ENCODE measurements at places on chromosomes 3 and 15. TPM values are rescaled to one million over a fixed set of nuclear protein-coding genes. Genes with fewer than 3 reads are reported as not detected.

The ATP8B4 gene
- 45.8 TPM for total RNA-seq

The HACL1 gene
- 17.5 TPM for total RNA-seq

- peaks cover 16% of the 10 kb centered on the region for H3K4me1 ChIP-seq
- H3K36me3 ChIP-seq = no peaks in the 10 kb centered on the region
- DNase-seq = no peak
- no peaks in the 10 kb centered on the region for H3K27me3 ChIP-seq
- H3K27ac ChIP-seq = no peak overlapping the region
Measured at GRCh38 chr3:152319256-152319655, 50.5 kb downstream of the MBNL1 start.

- H3K36me3 ChIP-seq = no peaks in the 10 kb centered on the region
- no peak overlapping the region for H3K4me3 ChIP-seq
- no peak for DNase-seq
- H3K27ac ChIP-seq = no peak overlapping the region
- peaks cover 2% of the 10 kb centered on the region for H3K4me1 ChIP-seq
Measured at GRCh38 chr3:187880441-187880840, 135.2 kb upstream of the BCL6 start.

- H3K4me3 ChIP-seq = peak within 1 kb of the TSS; percentile 96
- no peak within 1 kb of the TSS for H3K27ac ChIP-seq
- H3K27me3 ChIP-seq = peaks cover 3% of the 10 kb centered on the region
- DNase-seq = peak; percentile 42
Measured at GRCh38 chr3:87792534-87793336, 266.1 kb downstream of the CGGBP1 start.

DNA sequence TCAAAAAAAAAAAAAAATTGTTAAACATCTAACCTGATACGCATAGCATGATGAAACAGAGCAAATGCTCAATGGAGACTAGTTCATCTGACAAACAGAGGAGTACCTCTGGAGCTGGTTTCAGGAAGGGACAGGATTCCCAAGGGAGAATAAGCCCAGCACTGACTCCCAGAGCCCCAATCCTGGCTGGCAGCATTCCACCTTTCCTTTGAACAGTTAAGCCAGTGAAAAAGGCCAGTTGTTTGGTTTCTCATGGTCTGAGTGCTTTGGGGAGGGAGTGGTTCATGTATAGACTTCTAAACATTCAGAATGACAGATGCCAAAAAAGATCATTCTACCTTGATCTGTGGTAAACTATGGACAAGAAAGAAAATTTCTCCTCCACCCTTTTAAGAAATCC, 277.9 kb upstream of the RARB start:
- DNase-seq = no peak
- H3K27me3 ChIP-seq = peaks cover 3% of the 10 kb centered on the region
- H3K4me1 ChIP-seq = peaks cover 23% of the 10 kb centered on the region
- peak overlapping the region; percentile 92 for H3K27ac ChIP-seq
- no peak overlapping the region for H3K4me3 ChIP-seq

DNA sequence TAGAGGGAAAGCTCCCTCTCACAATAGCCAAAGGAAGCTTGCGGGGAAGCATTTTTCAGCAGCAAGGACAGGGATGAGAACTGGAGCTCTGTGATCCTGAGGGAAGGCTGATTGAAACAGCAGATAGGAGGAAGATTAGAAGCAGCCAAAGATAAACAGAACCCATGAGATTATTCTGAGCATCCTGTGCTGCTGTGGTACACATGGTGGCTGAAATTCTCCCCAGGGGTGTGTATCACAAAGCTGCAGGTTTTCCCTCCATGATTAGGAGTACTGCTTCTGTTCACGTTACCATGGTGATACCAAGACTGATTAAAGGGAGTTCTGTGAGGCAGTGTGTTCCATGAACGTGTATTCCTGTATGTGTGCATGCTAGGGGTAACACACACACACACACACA, 30.3 kb upstream of the PSMD6 start:
- DNase-seq = peak; percentile 17
- peak overlapping the region; percentile 79 for H3K27ac ChIP-seq
- peak overlapping the region; percentile 37 for H3K4me3 ChIP-seq
- peaks cover 32% of the 10 kb centered on the region for H3K4me1 ChIP-seq

GRCh38 chr3:57555306-57555705, 768 bp upstream of the PDE12 start:
- H3K4me1 ChIP-seq = peaks cover 15% of the 10 kb centered on the region
- no peak for DNase-seq
- peaks cover 4% of the 10 kb centered on the region for H3K27me3 ChIP-seq
- no peak overlapping the region for H3K27ac ChIP-seq
- peaks cover 5% of the 10 kb centered on the region for H3K36me3 ChIP-seq

- H3K27me3 ChIP-seq = no peaks in the 10 kb centered on the region
- DNase-seq = no peak
- H3K27ac ChIP-seq = no peak overlapping the region
- H3K4me1 ChIP-seq = no peaks in the 10 kb centered on the region
Measured at GRCh38 chr3:80017369-80017768, 249.6 kb upstream of the ROBO1 start.

- H3K27me3 ChIP-seq = peaks cover 1% of the 10 kb centered on the region
- no peak overlapping the region for H3K27ac ChIP-seq
- H3K4me3 ChIP-seq = no peak overlapping the region
- no peaks in the 10 kb centered on the region for H3K36me3 ChIP-seq
Measured at GRCh38 chr3:17431004-17431403, 311.4 kb downstream of the TBC1D5 start.

Measured in endothelial cell (in vitro differentiated cells).